ENCODE measurements at places on chromosomes 4 and X.

GRCh38 chrX:53188763-53189162 is 36.2 kb downstream of the KDM5C start:
- DNase-seq, result peak; percentile 23

DNA sequence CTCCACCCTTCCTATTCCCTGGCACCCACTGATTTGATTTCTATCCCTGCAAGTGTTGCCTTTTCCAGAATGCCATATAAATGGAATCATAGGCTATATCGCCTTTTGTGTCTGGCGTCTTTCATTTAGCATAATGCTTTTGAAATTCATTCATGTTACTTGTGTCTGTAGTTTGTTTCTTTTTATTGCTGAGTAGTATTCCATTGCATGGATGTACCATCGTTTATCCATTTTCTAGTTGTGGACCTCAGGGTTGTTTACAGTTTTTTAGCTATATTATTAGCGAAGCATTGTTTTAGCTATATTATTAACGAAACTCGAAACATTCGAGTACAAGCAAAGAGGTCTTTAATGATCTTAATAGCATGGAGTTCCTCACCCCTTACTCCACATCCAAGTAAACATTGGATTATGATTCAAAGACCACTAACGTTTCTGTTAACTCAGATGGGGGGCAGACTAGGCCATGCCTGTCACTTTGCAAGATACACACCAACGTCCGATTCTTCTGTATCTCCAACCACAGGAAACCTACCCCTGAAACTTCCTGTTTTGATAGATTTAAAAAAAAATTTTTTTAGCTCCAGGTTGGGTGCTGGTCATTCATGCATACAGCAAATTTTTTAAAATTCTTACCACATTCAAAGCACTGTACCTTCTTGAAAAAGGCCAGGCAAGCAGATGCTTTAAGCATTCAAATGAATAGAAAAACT is 1.1 kb downstream of the DCK start:
- no peak for DNase-seq

- no peak for DNase-seq
Measured at GRCh38 chr4:154487145-154487544, 4.5 kb downstream of the DCHS2 start.

GRCh38 chr4:158580064-158580463 is 58.4 kb downstream of the RXFP1 start:
- no peak for DNase-seq

- DNase-seq, result no peak
Measured at GRCh38 chrX:47610511-47610910, 9.1 kb downstream of the SYN1 start.
